ENCODE measurements at places on chromosomes 2 and 18. TPM values are rescaled to one million over a fixed set of nuclear protein-coding genes. Genes with fewer than 3 reads are reported as not detected.
A peak's percentile ranks its signal among the peaks of the same experiment; 100 is the strongest.

The POTEC gene
- 0.11 TPM for total RNA-seq

DNA sequence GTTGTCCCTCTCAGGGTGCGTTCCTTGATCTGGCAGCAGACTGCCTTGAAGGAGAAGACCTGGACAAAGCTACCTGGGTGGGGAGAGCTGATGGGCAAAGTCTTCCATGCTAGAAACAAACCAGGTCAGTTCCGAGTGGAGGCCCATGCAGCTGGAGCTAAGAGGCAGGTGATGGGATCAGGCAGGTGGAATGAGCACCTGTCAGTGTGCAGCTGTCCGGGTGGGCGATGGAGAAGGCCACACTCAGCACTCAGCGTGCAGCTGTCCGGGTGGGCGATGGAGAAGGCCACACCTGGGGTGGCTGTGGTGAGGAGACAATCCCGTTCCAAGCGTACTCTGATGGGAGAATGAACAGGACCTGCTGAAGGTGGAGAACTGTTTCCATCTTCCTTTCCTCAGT is 237.3 kb upstream of the MYT1L start:
- H3K27ac ChIP-seq = no peak overlapping the region
- no peaks in the 10 kb centered on the region for H3K36me3 ChIP-seq
- no peaks in the 10 kb centered on the region for H3K4me1 ChIP-seq

DNA sequence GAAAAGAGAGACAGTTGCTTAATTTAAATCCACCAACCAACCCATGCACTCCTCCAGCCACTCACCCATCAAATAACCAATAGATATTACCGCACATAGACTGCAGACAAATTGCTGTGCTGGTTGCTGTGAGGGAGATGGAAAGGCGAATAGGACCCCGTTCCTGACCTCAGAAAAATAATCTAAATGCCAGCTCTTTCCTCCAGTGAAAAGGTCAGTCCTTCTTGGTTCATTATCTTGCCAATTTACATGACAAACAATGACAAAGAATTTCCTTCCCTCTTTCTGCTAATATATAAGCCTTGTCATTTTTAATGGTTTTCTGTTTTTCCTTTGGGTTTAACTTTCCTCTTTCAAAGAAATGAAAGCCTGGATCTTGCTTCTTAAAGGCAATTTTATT is 61.6 kb downstream of the MEP1B start:
- H3K27ac ChIP-seq = no peak overlapping the region
- no peaks in the 10 kb centered on the region for H3K27me3 ChIP-seq
- H3K36me3 ChIP-seq = no peaks in the 10 kb centered on the region
- no peaks in the 10 kb centered on the region for H3K4me1 ChIP-seq
- no peak overlapping the region for H3K4me3 ChIP-seq

DNA sequence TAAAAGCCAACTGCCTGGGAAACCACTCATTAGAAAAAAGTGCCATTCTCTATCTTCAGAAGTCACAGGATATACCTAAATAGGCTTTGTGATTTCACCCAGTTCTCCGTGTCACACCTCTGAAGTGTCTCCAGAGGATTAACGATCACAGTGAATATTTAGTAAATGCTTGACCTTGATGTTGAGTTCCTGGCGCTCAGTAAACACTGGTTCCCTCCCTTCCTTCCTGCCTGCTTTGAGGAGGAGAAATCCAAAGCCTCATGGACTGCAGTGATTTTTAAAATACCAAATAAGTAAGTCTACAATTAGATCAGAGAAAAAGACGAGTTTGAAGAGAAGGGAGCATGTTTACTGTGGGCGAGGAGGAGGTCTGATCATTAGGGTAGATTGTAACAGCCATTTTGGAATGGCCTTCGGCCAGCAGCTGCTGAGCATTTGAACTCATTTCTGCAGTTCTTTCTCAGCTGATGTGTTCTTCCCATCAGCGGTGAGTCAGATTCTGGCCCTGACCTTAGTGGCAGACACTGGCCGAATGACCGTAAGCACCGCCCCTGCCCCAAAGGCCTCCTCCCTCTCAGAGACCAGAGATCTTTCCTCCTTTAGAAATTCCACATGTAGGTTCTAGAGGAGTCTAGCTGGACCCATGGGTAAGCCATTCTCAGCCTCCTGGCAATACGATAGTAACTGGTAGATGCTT is 62.1 kb upstream of the SLC16A14 start:
- no peaks in the 10 kb centered on the region for H3K4me1 ChIP-seq
- peak; percentile 16 for DNase-seq
- no peak overlapping the region for H3K4me3 ChIP-seq
- peak overlapping the region; percentile 53 for H3K27ac ChIP-seq

GRCh38 chr2:132804051-132804450 is 134.0 kb upstream of the LYPD1 start:
- H3K36me3 ChIP-seq = no peaks in the 10 kb centered on the region
- H3K27me3 ChIP-seq = no peaks in the 10 kb centered on the region
- no peak overlapping the region for H3K27ac ChIP-seq
- H3K4me3 ChIP-seq = no peak overlapping the region
- no peak for DNase-seq

DNA sequence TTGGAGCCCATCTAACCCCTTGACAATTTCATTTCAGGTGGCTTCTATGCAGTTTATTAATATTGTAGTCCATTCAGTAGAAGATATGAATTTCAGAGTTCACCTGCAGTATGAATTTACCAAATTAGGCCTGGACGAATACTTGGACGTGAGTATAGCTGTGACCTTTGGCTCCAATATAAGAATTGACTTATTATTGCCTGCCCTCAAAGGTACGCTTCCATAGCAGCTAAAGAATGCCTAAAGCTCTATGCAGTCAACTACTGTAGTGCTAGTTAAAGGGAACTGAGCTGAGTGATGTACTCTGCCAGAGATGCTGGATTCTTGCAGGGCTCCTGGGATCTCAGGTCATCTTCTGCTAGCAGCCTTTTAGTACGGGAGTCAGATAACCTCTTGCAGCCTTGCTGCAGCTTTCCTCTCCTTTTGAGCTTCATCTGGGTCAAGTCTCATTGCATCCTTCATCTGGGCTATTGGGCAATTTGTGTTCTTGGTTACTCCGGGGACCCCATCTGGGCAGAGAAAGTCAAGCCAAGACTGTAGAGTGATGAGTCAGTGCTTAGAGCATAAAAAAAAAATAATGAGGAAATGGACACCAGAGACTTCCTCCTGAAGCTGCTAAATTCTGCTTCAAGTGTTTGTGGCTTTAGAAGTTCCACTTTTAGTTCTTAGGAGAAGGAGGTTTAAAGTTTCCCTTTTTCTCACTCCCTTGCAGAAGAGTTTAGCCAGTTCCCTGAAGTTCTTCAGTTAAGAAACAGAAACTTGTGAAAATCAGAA is 105.6 kb downstream of the PRPF40A start:
- H3K27me3 ChIP-seq = no peaks in the 10 kb centered on the region
- H3K4me3 ChIP-seq = no peak overlapping the region
- H3K27ac ChIP-seq = peak overlapping the region; percentile 15
- peaks cover 9% of the 10 kb centered on the region for H3K4me1 ChIP-seq
- no peak for DNase-seq
- H3K36me3 ChIP-seq = peaks cover 4% of the 10 kb centered on the region

GRCh38 chr2:150491943-150492342 is 4.5 kb upstream of the RND3 start:
- no peaks in the 10 kb centered on the region for H3K4me1 ChIP-seq
- no peaks in the 10 kb centered on the region for H3K27me3 ChIP-seq
- H3K4me3 ChIP-seq = no peak overlapping the region
- no peak overlapping the region for H3K27ac ChIP-seq

DNA sequence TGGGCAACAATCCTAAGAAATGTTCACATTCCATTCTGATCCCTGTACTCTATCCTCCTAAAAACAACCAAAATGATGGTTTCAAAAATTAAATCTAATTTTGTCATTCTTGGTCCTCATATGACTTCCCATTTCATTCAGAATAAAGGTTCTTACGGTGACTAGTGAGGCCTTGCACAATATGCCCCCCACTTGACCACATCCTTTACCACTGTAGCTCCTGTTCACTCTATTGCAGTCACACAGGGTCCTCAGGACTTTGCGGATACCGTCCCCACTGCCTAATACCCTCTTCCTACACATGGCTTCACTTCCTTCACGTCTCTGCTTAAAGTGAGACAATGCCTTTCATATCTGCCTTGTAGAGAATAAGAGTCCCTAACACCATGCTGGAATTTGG is 1058.7 kb upstream of the KLHL29 start:
- H3K4me1 ChIP-seq = no peaks in the 10 kb centered on the region
- H3K36me3 ChIP-seq = no peaks in the 10 kb centered on the region
- no peak overlapping the region for H3K4me3 ChIP-seq
- no peaks in the 10 kb centered on the region for H3K27me3 ChIP-seq
- no peak overlapping the region for H3K27ac ChIP-seq

- DNase-seq = no peak
- H3K36me3 ChIP-seq = no peaks in the 10 kb centered on the region
- no peaks in the 10 kb centered on the region for H3K27me3 ChIP-seq
- no peak overlapping the region for H3K4me3 ChIP-seq
- no peaks in the 10 kb centered on the region for H3K4me1 ChIP-seq
These were observed 190.6 kb upstream of the VWC2L start for GRCh38 chr2:214220251-214220650.

GRCh38 chr18:12092398-12093229 is 1.0 kb upstream of the ANKRD62 start:
- no peaks in the 10 kb centered on the region for H3K36me3 ChIP-seq
- no peaks in the 10 kb centered on the region for H3K27me3 ChIP-seq
- no peak overlapping the region for H3K4me3 ChIP-seq
- H3K27ac ChIP-seq = no peak overlapping the region
- DNase-seq = peak; percentile 21
- H3K4me1 ChIP-seq = no peaks in the 10 kb centered on the region

DNA sequence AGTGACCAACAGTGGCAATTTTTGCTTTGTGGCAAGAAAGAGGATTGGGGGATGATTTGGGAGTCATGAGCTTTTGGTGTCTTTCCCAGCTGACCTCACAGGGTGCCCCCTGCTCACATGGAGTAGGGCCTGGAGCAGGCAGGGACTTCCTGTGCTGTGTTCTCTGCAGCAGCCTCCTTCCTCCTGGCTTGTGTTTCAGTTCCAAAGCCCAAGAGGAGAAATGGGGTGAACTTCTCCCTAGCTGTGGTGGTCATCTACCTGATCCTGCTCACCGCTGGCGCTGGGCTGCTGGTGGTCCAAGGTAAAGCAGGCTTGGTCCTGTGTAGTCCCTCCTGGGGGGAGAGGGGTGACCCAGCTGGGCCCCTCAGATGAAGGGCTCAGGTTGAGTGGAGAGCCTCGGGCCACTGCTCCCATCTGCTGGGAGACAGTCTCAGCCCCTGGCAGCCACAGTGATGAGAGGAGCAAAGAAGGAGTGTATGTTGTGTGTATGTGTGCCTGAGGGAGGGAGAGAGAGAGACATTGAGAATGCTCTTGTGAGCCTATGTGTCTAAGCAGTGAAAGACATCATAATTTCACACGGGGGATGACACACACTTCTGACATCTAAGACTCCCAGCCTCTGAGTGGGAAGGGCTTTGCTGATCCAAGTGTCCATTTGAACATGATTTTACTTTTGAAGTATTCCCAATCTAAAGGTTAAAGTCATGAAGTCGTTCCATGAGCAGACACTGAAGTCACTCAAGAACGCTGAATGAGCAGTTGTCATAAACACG is 27.2 kb downstream of the MARCO start:
- H3K27ac ChIP-seq = no peak overlapping the region
- no peak overlapping the region for H3K4me3 ChIP-seq
- DNase-seq = no peak
- no peaks in the 10 kb centered on the region for H3K4me1 ChIP-seq
- no peaks in the 10 kb centered on the region for H3K27me3 ChIP-seq

DNA sequence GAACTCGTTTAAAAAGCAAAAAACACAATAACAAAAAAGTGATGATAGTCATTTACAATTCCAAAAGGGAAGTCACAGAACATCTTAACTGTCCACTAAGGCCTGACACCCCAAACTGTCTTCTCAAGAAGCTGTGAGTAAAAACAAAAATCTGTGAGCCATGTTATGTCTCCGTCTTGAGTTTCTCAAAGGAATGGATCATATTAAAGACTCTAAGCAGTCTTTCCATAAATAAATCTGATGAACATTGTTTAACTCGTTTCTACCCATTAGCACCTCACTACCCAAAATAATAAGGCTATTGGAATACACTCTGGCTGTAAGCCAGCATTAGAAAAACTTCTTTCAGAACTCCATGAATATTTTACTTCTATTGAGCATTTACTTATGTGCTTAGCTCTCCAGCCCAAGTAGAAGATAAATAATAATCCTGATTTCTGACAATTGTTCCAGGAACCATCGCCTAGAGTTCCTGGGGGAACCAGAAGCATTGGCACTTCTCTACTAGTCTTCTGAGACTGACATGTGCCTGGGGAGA is 396.0 kb downstream of the STK39 start:
- no peak overlapping the region for H3K4me3 ChIP-seq
- no peaks in the 10 kb centered on the region for H3K27me3 ChIP-seq
- no peak overlapping the region for H3K27ac ChIP-seq
- H3K4me1 ChIP-seq = no peaks in the 10 kb centered on the region

Measured in thyroid gland (tissue), 4 donors.